ENCODE measurements at places on chromosomes 3 and 15.

- DNase-seq = no peak
Observed at GRCh38 chr3:184428561-184429175, 48.8 kb downstream of the CHRD start.

GRCh38 chr3:188171682-188172467 lies 17.9 kb downstream of the LPP start:
- DNase-seq = no peak

GRCh38 chr3:67305922-67306321 lies 307.8 kb downstream of the KBTBD8 start:
- no peak for DNase-seq

- DNase-seq = no peak
Observed at GRCh38 chr3:160098261-160098908, 109.8 kb downstream of the IL12A start.

- DNase-seq = no peak
Observed at GRCh38 chr3:66497288-66497984, 3.4 kb downstream of the LRIG1 start.

GRCh38 chr3:157103860-157104259 lies 56.1 kb downstream of the CCNL1 start:
- no peak for DNase-seq

DNA sequence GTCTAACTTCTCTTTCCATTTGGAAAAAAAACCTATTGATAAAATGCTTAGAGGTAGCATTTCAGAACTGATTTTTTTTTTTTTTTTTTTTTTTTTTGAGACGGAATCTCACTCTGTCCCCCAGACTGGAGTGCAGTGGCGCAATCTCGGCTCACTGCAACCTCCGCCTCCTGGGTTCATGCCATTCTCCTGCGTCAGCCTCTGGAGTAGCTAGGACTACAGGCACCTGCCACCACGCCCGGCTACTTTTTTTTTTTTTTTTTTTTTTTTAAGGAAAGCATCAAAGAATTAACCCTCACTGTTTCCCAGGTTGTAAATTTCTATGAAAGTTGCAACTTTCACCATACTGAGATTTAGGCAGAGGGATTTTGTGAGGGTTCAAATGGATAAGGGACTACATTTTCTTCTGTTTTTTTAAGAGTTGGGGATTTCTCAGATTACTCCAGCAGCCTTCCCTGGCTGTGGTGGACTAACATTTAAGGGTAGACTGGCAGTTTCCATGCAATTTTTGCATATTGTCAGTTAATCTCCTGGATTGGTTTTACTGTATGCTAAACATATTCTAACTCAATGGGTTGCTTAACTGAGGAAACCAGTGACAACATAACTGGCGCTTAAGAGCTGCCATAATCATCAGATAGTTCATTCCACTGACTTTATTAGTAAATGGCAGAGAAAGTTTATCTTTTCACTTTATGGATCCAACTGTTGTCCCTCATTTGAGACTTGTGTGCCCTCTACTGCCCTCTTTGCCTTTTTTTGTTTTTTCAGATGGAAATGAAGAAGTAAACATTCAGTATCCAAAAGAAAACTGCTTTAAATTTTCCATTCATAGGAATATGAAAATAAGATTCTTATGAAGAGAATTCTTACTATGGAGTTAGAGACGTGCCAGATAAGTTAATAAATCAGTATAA lies 93.7 kb downstream of the NPTN start:
- no peak for DNase-seq

GRCh38 chr3:34212175-34212574 lies 413.7 kb downstream of the PDCD6IP start:
- DNase-seq = no peak

DNA sequence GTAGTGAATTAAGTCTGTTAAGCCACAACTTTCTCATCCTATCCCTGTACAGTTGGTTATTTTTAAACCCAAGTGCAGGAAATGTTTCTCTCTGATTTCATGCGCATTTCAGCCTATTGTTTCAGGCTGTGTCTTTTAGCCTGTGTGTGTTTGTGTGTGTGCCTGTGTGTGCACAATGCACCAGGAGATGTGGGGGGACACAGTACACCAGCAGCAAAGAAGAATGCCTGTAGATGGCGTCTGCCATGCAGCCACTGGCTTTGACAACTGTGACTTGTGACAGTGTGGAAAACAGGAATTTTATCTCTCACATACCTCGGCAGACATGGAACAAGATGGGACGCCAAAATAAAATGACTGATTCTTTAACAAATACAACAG lies 43.6 kb upstream of the PLXNA1 start:
- DNase-seq = no peak

DNA sequence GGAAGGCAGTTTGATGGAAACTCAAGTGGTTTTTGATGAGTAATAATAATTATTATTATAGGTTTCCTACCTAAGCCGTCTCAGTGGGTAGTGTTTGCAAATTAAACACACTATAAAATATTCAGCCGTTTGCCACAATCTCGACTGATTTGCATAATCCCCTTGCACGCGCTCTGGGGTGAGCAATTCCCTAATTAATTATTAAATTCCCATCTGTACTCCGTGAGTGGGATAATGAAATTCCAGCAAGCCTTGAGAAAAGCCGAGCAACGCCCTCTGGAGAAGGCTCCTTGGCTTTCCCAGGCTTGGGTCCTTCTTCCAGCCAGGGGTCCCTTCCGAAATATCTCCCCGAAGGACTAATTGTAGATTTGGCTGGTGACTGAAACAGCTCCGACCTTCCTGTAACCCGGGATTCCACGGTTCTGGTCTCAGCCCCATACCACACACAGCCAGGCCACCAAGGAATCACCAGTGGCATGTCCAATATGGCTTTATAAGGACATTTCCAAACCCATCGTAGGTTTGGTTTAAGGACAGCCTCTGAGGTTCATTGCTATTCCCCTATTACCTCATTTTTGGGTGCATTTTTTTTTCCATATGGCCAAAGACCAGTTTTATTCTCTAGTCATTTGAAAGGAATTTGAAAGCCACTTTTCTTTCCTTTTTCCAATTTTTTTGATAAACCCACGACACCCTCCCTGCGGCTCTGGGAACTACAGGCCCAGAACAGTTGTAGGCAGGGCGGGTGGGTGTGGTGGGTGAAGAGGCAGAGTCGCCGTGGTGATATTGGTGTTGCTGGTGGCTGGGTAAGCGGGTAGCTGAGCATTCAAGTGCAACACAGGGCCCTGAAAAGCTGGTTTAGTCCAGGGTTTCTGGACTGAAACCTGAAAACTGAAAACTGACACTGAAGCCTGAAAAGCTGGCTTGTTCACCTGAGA lies 33.2 kb upstream of the RGMA start:
- DNase-seq = no peak

DNA sequence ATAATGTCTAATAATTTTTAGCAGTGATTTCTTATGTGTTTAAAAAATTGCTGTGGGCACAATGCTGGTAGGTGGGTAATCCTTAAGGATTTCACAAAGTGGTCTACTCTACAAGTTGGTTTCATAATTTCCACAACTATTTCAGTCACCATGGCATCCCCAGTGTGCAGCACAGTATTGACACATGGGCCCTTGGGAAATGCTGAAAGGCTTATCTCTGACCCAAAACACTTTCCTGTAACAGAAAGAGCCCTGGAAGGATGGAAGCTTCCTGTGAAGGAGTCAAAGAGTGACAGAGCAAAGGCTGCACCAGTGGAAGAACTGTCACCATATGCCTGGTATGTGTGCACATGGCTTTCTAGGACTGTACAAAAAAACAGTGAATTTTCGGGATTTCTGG lies 153.7 kb downstream of the ANO10 start:
- DNase-seq = no peak

GRCh38 chr3:29644956-29645636 lies 364.2 kb downstream of the RBMS3 start:
- DNase-seq = no peak

- DNase-seq = no peak
Observed at GRCh38 chr3:115217678-115218451, 70.8 kb upstream of the ZBTB20 start.

DNA sequence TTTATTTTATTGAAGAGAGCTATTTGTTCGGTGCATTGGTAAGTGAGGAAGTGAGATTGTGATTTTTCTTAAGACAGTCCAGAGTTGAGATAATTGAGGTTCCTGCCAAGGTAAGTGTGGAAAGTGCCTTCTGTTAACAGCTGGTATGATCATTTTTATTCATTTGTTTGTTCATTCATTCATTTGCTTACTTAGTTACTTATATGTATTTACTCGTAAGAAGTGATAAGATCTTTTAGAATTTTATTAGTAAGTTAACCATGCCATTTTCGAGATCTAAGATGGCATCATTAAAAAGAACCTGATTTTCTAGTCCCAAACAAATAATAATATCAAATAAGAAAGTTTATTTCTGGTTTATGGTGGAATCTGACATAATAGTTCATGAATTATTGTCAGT lies 150.0 kb downstream of the GHSR start:
- DNase-seq = no peak

GRCh38 chr3:39254806-39255449 lies 24.9 kb downstream of the CX3CR1 start:
- DNase-seq = no peak

- DNase-seq = no peak
Observed at GRCh38 chr15:90205886-90206285, 4.8 kb downstream of the SEMA4B start.

- no peak for DNase-seq
Observed at GRCh38 chr3:125289429-125289981, 77.0 kb upstream of the SLC12A8 start.

DNA sequence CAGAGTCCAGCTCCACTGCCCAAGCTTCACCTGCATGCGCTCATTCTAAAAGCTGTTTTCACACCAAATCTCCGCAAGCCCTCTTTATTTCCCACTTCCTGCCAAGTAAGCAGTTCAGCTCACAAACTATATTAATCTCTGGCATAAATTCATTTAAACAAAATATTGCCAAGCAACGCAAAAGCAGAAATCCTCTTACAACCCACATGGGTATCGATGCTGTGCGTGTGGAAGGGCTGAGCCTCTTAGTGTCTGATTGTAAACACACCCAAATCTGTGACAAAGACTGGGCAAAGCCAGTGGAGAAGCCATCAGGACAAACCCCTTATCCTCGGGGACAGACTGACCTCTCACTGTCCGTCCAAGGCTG lies 124.3 kb upstream of the ATP2B2 start:
- no peak for DNase-seq

GRCh38 chr3:69531576-69532546 lies 146.0 kb upstream of the FRMD4B start:
- DNase-seq = no peak

Data from GM12892 (cell line).